ENCODE measurements at places on chromosomes 2 and 18.

- DNase-seq, result no peak
These were observed 16.5 kb upstream of the FIGN start for GRCh38 chr2:163752267-163752666.

DNA sequence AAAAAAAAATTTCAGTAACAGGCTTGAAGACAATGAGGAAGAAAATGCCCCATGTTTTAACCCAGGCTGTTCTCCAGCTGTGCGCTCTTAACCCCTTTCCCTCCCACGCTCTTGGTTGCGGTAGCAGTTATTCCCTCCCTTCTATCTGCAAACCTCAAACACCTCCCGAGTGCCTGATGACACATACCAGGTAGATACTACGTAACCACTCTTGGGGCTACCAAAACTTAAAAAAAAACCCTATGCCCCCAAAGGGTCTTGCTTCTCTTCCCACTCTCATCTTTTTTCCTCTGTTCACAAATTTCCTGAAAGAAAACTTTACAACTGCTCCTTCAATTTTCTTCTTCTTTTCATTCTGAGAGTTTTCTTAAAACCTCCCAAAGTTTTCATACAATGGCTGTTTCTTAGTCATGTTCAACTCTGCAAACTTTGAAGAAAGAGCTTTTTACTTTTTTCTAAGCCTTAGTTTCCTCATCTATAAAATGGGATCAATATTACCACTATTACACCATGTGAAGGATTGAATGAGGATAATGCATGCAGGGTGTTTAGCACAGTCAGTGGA, 4.9 kb upstream of the DRC1 start:
- no peak for DNase-seq

DNA sequence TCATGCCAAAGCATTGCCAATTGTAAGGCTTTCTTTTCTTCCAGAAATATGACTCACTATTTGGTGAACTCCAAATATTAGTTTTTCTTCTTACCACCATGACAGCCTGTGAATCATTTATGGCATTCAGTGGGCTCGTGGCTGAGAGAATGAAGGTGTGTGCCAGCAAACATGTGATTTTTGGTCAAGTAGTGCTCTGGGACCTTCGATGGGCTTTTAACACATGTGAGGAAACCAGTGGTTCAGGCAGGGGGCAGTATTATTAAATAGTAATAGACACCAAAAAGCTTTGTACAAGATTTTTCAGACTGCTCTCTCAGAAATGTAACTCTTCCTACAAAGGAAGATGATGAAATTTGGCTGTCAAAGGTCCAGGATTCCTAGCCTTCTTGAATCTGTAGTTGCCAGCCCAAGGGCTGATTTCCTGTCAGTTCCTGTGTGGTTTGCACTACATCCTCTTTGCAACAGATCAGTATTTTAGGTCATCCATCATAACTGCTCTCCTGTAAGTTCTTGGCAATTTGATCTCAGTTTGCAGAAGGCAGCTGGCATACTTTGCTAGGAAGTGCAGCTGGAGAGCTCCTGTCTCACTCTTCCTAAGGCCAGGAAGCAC, 64.3 kb downstream of the BABAM2 start:
- peak; percentile 68 for DNase-seq

DNA sequence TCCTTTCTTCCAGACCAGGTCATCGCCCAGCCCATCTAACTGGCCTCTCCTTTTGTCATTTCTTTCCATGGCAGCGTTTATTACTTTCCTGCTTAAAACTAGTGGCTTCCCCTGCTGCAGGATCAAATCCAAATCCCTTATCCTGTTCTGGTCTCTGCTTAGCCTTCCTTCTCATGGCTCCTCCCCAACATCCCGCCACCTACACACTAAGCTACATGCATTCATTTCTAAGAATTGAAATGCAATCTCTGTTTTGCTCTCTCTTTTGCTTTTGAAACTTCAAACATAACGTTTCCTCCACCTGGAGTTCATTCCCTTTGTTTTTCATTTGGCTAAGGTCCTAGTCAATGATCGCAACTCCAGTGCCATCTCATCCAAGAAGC, 18.0 kb upstream of the DPP4 start:
- no peak for DNase-seq

DNA sequence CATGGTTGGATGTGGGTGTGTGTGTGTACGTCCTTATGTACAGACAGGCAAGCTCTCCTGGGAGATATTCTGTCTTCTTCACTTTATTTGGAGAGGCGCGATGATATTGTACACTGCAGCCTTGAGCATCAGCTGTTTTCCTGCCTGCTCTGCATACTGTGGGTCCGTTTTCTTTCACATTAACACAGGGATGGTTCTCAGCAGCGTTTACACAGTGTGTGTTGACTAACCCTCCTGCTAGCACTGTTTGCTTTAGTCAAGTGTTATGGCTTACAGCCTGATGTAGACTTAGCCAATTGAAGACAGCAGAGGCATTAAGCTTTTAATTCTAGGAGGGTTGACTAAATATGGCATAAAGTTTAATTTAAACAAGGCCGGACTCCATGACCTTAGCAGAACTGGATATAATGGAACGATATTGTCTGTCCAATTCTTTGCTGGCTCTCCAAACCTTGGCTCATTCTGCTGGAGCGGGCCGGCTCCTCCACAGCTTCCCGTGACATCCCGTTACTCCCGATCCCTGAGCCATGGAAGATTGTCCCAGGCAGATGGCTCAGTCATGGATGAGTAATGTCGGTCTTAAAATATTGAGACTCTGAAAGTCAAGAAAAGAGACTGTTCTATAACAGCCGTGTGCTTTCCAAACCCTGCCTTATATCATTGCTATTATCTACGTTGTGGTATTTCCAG, 134.7 kb downstream of the TPGS2 start:
- peak; percentile 78 for DNase-seq

DNA sequence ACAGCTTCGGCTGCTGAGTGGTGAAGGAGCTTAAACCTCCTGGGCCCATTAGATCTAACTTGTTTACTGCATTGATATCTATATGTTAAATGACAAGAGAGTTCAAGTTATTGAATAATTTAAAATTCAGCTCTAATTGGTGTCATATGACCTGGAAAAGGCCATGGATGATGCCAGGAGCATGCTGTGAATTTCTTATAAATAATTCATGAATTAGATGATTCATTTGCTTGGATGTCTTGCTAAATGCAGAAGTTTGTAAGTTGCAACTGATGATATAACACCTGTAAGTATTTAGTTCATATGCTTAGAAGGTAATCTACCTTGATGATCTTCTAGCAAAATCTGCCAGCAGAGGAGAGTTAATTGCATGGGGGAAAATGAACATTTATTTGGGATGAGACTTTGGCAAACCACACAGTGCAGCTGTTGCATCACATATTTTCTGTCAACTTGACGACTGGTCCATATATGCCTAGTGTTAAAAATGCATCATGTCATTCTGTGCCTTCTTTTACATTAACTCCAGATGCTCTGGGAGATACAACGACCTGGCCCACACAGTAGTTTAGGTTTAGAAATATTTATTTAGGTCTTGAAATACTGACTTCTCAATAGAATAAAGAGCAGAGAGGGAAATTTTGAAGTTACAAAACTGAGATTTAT, 226.3 kb downstream of the KIAA1328 start:
- no peak for DNase-seq

DNA sequence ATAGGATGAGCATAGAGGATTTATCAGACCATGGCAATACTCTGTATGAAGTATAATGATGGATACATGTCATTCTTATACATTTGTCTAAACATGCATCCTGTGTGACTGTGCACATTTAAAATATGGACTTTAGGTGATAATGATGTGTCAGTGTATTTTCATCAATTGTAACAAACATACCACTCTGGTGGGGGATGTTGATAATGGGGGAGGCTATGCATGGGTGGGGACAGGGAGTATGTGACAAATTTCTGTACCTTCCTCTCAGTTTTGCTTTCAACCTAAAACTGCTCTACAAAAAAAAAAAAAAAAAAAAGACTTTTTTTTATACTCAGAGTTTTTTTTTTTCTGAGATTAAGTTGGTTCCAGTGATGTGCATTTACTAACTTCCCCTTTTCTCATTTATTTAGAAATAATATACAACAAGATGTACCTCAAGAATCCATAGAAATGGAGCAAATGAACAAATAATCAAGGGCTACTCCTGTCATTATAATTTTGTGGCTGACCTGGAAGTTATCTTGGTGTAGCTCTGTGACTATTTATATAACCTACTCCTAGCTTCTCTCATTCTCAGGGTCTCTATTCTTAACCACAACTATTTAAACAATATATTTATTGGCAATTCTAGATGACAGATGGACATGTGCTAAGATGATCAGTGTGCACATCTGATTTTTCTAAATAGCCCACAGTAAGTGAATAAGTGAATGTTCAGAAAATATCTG, 108.9 kb upstream of the ITGA4 start:
- no peak for DNase-seq

DNA sequence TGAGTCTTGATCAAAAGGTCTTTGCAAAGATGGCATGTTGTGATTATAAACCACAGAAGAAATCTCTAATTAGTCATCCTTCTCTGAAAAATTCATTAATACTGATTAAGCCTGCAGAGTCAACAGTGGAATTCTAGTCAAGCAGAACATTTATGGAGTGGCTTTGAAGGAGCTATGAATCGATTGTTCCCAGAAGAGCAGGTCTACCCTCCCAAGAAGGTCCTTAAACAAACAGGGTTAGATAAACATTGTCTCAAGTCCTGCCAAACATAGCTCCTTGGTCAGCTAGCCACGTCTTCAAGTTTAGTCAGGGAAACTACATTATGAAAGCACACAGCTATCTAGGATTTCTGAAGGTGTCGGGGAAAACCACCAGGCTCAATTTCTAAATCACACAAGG, 88.9 kb downstream of the ITGA4 start:
- DNase-seq, result no peak

GRCh38 chr2:221077251-221077650, 494.9 kb downstream of the EPHA4 start:
- DNase-seq, result no peak

DNA sequence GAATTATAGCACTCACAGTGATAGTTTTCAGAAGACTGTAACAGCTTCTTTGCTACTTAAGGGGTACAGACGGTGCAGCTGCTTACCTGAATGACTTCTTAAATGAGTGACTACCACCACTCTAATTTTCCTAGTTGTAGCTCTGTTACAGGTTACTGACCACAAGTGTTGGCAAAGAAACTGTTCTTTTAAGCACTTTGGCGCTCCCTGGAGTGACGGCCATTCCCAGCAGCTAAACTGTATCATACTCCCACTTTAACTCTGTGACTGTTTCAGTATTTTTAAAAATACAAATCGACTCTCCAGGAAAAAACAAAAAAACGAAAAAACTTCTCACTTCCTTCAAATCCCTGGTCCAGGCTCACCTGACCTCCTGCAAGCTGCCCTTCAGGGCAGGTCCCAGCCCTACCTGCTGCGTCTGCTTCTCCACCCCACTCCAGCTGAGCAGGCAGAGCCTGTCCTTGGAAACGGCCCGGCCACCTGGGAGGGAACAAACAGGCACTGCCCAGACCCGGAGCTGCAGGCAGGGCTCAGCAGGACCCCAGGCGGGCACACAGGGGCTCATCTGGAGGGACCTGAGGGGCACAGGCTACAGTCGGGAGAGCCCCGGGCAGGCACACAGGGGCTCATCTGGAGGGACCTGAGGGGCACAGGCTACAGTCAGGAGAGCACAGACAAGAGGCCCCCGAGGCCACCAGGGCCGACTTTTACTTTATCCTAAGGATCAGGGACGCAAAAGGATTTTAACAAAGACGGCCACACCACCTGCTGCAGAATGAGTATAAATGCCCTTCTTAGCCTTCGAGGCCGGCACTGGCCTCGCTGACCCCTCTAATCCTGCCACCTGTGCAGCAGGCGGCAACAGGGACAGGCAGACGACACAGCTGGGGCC, 24.5 kb downstream of the SLC66A2 start:
- DNase-seq, result no peak

- DNase-seq, result no peak
These were observed 202.7 kb upstream of the CCDC68 start for GRCh38 chr18:55161916-55162315.

- no peak for DNase-seq
These were observed 206.0 kb upstream of the PARD3B start for GRCh38 chr2:204339212-204339715.
